C1 segment of cervical spinal cord (tissue), 14 donors: ENCODE measurements at places on chromosomes 16 and 17.

DNA sequence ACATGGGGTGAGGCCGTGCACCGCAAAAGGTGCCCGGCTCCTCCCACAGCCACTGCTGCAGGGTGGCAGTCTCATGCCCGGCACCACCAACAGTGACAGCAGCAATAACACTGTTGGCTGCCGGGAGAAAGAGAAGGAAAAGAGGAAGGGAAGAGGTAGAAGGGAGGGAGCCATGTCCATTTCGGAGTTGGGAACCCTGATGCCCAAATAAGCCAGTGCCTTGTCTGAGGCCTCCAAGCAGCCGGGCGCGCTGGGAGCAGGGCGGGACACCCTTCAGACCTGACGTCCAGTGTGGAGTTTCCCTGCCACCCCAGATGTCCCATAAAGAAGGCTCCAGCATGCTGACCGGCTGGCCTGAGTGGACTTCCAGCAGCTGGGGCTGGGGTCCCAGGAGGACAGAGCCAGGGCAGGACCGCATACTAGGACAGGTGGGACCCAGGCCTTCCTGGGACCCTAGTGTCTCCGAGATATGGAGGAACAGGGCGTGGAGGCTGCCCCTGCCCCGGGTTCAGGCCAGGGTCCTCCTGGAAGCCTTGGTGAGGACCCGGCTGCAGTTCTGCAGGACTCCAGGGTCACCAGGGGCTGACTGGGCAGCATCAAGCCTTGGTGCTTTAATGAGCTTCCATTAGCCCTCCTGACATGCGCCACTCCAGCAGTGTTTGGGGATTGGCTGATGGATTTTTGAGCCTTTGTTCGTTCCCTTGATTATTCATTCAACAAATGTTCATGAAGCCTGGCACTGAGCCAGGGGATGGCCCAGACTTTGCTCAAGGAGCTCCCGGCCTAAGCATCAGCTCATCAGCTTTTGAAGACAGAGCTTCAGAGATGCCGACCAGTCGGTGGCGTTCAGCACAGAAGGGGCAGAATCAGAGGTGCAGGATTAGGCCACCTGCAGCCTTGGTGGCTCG is 223.6 kb upstream of the CIBAR2 start:
- DNase-seq, result no peak

GRCh38 chr16:56561126-56561525 is 3.7 kb upstream of the MT4 start:
- DNase-seq, result no peak

DNA sequence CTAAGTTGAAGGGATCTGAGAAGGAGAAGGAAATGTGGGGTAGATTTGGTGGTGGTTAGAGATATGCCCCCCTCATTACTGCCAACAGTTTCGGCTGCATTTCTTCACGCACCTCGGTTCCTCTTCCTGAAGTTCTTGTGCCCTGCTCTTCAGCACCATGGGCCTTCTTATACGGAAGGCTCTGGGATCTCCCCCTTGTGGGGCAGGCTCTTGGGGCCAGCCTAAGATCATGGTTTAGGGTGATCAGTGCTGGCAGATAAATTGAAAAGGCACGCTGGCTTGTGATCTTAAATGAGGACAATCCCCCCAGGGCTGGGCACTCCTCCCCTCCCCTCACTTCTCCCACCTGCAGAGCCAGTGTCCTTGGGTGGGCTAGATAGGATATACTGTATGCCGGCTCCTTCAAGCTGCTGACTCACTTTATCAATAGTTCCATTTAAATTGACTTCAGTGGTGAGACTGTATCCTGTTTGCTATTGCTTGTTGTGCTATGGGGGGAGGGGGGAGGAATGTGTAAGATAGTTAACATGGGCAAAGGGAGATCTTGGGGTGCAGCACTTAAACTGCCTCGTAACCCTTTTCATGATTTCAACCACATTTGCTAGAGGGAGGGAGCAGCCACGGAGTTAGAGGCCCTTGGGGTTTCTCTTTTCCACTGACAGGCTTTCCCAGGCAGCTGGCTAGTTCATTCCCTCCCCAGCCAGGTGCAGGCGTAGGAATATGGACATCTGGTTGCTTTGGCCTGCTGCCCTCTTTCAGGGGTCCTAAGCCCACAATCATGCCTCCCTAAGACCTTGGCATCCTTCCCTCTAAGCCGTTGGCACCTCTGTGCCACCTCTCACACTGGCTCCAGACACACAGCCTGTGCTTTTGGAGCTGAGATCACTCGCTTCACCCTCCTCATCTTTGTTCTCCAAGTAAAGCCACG is 28.3 kb downstream of the STH start:
- DNase-seq, result no peak

DNA sequence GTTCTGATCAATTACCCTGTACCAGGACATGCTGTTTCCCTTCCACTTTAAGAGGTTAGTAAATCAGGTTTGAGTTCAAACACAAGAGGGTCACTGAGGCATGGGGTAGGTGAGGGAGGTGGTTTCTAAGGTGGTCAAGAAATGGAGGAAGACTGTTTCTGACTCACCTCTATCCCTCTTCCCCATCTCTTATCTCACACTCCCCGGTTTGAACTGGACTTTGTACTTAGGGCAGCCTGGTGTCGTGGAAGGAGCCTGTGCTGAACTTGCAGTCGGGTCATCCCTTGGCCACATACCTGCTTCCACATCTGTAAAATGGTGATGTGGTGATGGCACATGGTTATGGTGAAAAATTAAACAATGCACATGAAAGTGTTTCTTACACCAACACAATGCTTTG is 17.2 kb upstream of the TMEM98 start:
- DNase-seq, result no peak

DNA sequence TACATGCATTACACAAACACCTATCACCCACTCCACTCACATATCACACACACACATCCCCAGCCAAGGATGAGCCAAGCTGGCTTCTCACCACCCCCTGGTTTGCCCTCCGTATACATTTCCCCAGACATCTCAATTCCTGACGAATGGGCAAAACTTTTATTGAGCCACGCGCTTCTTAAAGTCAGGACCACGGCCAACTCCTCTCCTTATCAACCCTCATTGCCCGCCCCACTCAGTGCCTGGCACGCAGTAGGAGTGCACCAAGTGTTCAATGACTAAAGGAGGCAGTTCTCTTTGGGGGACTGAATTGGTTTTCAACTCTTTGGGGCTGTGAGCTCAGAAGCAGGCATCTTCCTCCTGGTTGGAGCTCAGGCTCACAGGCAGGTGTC is 22.5 kb upstream of the C16orf78 start:
- no peak for DNase-seq

GRCh38 chr17:42421507-42422338 is 1.3 kb downstream of the CAVIN1 start:
- DNase-seq, result peak; percentile 21

- DNase-seq, result peak; percentile 34
Observed at GRCh38 chr17:75225016-75225415, 19.5 kb downstream of the NUP85 start.

DNA sequence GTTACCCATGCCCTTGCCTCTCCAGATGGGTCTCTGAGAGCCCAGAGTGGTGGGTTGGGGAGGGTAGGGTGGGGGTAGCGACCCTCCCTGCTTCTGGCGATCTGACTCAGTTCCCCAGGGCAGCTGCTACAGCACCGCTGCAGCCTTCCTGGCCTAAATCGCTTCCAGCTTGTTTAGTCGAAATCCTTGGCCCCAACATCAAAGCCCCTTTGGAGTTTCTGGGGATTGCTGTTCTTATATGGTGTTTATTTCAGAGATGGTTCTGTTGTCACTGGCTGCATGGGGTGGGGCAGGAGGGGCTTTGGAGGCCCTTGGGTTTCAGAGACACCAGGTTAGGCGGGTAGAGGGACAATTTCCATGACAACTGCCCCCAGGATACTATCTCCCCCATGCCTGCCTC is 35.9 kb downstream of the FZD2 start:
- no peak for DNase-seq

DNA sequence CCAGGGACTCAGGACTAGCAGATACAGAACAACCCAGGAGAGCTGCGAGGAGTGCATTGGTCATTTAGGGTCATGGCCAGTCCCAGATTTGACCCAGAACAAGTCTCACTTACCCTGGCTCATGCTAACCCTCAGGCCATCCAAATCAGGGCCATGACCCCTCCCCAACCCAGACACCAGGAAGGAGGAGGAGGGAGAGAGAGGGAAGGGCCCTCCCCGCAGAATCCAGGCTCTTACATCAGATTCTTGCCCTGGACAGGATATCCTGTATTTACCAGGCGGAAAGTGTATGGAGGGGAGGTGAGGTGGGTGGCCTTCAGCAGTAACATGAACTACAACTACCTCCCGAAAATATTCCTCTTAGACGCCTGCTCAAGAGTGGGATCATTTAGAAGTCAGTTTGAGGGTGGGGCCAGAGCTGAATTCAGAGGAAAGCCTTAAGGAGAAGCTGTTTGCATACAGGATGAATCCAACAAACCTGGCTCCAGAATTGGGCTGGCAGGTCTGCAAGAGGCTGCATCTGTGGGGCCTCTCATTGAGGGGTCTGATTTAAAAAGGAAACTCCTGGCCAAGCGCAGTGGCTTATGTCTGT is 2.1 kb downstream of the VAT1 start:
- DNase-seq, result no peak

GRCh38 chr16:71645450-71645849 is 19.5 kb downstream of the MARVELD3 start:
- DNase-seq, result no peak

DNA sequence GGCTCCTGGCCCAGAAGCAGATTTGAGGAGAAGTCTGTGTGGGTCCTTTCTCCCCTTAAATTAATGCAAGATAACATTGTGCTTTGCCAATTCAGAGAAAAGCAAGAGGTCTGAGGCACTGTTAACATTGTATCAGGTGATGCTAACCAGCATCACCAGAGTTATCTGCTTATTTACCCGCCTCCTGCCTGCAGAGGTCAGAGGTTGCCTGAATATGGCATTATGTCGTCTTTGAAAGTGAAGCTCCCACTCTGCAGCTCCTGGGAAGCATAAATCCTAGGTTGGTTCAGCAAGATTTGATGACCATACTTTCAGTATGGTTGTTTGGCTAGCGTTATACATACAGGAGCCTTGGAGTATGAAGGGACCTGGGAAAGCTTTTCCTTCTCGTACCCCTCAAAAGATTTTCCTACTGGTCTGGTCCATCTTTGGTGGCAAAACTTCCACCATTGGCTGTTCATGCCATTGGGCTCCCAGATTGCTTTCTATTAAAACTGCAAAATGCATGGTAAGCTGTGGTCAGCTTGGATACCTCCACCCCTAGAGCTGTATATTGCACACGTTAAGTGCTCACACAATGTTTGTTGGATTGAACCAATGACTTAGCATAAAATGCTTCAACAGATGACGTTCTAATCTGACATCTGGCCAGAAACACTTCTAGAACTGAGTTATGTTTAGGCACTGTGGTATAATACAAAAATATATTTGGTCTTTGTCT is 24.1 kb downstream of the CHD9 start:
- DNase-seq, result no peak

- DNase-seq, result peak; percentile 8
Observed at GRCh38 chr17:72683506-72684404, 408.7 kb downstream of the SLC39A11 start.
